GM18507 (cell line): ENCODE measurements at places on chromosomes 2 and 18.

DNA sequence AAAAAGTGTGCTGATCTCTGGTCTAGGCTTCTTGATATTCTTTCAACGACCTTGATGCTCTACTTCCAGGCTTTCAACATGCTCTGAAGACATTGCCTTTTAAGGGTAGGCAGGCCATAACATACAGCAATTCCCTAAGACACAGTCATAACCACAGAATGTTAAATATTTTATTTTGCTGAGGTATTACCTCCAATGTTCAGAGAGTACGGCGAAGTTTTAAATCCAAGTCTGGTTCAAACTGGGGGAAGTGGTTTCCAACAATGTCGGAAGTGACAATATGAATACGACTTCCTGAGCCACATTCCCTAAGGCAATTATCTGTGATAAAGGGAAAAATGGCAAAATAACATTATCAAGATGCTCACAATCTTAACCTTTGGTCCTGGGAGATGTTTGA lies 1077.9 kb upstream of the PIK3C3 start:
- no peak for DNase-seq

DNA sequence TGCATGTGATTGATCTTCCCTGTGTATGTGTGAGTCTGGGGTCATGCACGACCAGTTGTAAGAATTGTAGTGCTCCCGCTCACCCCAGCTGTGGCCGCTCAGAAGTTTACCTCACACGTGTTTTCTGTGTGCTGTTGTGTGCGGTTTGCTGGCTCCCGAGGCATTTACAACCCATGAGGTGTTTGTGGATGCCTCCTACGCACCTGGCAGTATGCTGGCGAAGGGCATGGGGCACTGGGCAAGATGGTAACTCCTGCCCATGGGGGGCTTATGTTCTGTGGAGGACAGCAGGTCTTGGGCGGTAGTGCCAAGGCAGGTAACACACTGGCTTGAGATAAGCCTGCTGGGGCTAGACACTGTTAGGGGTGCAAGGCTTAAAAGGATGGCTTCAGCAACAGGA lies 102.6 kb upstream of the HS6ST1 start:
- DNase-seq: no peak

DNA sequence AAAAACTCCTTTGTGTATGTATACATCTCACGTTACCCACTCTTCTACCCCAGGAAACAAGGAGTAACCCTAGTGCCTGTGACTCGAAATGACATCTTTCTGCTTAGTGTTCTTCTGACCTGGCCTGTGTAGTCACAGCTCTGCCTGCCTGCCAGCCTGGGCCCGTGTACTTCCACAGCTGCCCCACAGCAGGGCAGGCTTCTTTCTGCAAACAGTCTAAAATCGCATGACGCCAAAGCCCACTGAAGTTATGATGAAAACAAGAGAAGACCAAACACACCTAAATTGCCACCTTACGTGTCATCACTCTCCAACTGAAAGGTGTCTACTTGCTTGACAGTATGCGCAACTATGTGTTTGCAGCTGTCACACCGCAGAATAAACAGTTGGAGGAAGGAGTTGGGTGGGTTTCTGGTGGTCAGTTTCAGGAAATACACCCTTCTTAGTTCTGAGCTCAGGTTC lies 1.5 kb downstream of the GAREM1 start:
- no peak for DNase-seq

- DNase-seq: no peak
These were observed 75.4 kb upstream of the GRB14 start for GRCh38 chr2:164696634-164697033.

DNA sequence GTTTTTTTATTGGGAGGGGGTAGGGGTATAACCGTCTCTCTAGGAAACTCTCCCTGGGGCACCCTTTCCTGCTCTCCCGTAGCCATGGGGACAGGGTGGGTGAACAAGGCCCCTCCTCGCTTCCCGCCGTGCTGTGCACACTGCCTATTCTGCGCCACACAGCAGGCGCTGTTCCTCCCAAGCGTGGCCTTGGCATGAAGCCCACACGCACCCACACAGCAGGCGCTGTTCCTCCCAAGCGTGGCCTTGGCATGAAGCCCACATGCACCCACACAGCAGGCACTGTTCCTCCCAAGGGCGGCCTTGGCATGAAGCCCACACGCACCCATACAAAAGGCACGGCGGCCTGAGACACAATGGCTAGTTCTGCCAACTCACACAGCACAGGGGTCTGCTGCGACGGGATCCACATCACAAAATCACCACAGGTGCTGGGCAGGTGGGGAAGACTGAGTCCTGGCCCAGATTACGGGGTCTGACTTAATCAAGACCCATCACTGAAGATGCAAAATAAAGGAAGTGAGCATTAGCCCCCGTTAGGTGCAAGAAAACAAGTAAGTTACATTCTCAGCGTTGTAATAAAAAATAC lies 46.6 kb upstream of the TPO start:
- no peak for DNase-seq

DNA sequence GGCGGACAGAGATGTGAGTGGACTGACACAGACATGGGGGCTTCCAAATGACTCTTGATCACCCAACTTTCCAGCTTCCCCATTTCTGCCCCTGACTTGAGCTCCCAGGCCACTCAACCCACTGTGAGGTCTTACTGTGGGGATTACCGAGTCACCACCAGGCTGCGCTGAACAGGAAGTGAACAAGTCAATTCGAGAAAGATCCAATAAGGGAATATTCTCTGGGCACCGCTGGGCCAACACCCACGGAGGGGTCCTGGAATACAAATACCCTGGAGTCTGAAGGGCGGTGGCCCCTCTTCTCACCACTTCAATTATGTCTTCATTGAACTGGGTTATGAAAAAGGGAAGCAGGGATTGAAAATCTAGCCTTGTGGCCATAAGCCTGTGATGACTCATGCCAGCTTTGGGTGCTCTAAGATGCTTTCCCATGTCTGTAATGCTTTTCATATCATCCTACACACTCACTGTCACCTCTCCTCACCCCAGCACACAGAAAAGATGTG lies 37.7 kb downstream of the BCL11A start:
- peak; percentile 32 for DNase-seq

DNA sequence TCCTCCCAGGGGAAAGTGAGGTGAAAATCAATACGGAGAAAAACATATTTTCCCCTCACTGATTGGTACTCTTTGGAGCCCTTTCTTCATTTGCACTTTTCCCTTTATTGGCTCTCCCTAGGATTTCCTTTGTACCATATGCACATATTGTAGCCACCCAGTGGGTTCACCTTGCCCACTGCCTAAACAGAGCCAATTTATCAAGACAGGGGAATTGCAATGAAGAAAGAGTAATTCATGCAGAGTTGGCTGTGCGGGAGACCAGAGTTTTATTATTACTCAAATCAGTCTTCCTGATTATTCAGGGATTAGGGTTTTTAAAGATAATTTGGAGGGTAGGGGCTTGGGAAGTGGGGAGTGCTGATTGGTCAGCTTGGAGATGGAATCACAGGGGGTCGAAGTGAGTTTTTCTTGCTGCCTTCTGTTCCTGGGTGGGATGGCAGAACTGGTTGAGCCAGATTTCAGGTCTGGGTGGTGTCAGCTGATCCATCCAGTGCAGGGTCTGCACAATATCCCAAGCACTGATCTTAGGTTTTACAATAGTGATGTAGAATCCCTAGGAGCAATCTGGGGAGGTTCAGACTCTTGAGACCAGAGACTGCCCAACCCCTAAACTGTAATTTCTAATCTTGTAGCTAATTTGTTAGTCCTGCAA lies 15.1 kb upstream of the KCNE4 start:
- no peak for DNase-seq

DNA sequence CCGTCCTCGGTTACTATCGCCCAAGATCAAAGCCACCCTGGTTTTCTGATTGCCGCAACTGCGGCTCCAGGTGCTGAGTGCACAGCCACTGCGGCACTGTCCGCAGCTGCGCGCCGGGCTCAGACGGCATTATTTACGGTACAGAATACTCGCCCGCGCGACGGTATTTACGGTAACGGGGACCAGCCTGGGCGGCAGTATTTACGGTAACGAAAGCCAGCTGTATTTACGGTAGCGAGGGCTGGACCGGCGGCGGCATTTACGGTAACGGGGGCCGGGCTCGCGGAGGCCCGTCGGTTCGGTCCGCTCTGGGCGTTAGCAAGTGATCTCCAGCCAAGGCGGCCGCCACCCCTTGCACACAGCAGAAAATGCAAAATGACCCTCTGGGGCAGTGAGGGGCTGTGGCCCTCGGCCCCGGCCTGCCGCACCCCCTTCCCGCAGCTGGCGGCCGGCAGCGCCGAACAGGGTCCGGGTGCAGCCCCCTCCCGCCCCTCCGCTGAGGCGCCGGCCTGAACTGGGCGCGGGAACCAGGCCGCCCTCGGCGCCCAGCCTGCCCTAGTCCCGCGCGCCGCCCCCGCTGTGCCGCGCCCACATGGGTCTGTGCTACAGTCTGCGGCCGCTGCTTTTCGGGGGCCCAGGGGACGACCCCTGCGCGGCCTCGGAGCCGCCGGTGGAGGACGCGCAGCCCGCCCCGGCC lies at the start of gene GNAL:
GNAL (plus strand) TSS at position 293 of the 697 bp plus-strand sequence; CDS start at position 593, 300 bp downstream.
- peak; percentile 32 for DNase-seq

GRCh38 chr2:230758566-230759480 lies 46.2 kb downstream of the CAB39 start:
- DNase-seq: no peak

DNA sequence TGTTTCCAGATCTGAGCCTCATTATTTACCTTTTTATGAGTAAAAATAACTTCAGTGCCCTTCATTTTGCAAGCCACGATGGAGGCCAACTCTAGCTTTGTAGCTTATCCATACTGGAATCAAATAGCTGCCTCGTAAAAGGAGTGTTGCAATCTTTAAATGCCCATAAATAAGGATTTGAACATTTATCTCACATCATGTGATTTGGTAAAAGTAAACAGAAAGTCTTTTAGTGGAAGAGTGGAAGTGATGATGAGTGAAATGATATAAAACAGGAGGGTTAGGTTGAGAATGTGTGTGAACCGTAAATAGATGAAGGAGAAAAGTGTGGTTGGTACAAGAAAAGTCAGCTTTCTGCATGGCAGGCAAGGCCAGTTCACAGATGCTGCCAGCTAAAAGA lies 348.9 kb downstream of the OSR1 start:
- no peak for DNase-seq

GRCh38 chr2:85309699-85310321 lies 18.0 kb downstream of the TGOLN2 start:
- no peak for DNase-seq

DNA sequence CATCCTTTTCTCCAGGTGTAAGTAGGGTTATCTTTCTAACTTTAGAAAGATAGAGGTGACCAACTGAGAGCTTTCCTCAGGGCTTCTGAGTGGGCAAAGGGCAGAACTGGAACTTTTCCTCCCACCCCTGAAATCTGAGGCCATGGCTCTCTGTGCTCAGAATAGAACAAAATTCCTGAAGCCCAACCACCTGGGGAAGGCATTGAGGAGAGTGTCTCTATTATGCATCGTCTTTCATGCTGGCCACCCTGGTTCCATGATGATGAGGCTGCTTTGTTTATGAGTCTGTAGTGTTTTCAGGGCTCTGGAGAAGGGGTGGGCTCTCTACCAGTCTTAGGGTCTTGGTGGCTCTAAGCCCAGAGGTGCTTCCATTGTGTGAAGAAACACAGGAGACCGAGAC lies 30.7 kb upstream of the IL1R1 start:
- no peak for DNase-seq

DNA sequence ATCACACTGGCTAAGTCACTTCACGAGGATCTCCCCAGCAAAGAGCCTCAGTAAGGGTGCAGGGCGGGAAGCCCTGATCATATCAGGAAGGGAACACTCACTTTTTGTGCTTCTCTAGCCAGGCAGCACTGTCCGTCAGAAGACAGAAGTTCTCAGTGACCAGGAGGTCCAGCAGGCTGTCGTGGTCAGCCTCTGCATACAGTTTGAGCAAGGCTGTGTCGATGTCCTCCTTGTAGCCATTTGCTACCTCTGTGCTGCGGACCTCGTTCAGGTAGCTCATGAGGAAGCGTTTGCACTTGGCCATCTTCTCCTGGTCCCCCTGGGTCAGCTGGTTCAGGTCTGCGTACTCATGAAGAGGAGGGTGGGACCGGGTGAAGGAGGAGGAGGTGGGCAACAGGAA lies 38.7 kb downstream of the GPR45 start:
- no peak for DNase-seq

GRCh38 chr18:59026831-59027410 lies 112.8 kb upstream of the SEC11C start:
- DNase-seq: no peak
